ENCODE measurements at places on chromosomes 11 and 22.

GRCh38 chr11:133943950-133944698, 12.6 kb downstream of the IGSF9B start:
- DNase-seq, result no peak

GRCh38 chr11:127925475-127925874, 661.9 kb downstream of the ETS1 start:
- DNase-seq, result no peak

DNA sequence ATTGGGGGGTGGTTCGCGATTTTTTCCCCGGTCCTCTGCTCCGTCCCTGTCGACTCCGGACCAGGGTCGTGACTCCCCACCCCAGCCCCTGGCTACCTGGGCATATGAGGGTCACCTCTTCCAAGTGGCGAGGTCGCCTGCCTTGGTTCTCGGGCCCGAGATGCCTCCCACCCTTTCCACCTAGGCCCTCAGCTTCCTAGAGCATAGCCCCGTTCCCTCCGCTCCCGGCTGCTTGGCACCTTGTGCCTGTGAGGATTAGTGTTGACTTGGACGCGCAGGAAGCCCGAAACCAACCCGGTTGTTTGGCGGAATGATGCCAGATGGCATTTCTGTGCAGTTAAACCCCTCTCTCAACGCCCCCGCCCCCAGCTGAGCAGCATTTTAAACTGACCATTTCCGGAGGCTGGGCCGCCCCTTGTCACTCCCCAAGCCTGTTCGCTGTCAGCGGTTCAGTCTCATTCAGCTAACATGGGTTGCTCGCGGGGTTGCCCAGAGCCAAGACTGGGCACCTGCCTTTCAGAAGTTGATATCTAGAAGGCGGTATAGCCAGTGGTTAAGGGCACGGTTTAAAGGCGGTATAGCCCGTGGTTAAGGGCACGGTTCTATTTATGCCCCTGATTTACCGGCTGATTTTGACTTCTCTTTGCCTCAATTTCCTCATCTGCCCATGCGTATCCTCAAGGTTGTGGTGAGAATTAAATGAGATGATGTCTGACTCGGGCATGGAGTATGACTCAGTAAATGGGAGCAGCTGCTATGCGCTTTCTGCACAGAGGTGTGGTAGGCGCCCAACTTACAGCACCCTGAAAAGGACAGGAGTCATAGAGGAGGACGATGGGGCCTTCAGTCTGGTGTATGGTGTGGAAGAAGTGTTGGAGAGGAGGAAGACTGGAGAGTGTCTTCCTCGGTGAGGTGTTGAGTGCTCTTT, 639 bp downstream of the INCENP start:
- DNase-seq, result no peak

DNA sequence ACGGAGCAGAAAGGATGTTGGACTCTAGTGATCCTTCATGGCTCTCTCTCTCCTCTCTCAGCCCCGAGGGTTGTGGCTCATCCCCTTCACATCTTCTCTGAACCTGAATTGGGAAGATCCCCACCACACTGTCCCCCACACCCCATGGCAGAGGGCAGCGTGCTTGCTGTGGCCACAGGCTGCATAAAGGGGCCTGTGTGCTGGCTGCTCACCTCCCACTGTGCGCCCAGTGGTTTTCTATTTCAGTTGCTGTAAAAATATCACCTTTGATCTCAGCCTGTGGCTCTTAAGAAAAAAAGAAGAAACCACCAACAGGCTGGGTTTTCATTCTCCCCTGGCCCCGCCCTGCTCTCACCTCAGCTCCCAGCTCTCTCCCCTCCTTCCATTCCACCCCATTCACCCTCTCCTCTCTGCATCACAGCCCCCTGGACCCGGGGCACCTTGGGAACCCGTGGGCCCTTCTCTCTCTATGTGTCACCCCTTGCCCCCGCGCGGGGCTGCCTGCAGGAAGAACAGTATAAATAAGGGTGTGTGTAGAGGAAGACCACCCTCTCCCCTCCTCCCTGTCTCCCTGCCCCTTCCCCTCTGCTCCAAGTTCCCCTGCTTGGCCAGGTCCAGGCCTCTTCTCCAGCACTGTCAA, 25.8 kb upstream of the WNT11 start:
- DNase-seq, result no peak

DNA sequence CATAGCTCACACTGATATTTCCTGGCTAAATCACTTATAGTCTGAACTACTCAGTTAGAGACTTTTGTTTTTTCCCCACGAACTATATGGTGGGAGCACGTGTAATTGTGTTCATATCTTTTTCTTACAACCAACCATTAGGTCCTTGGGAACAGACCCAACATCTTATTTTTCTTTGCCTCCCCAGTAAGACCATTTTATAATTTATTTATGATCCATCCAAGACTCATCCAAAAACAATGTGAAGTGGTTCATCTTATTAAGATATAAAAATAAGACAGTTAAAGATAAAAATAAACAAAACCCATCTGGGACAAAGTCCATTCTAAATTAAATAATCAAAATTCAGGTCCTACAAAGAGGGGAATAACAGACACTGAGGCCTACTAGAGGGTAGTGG, 90.8 kb downstream of the FAM168A start:
- DNase-seq, result no peak

DNA sequence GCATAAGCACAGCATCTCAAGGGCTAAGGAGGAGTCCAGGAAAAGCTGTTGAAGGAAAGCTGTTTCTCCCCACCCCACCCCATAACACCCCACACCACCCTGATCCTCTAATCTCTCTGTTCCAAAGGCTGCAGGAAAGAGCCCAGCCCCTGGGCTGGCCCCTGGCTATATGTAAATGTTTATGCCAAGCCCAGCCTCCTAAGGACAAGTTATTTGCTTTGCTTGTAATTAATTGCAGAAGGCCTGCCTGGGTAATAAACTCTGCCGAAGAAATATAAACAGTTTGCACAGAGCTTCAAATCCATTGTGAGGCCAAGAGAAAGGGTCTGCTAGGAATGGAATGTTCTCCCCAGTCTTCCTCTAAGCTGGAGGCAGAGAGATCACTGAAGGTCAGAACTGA, 21.2 kb downstream of the ARRB1 start:
- no peak for DNase-seq

DNA sequence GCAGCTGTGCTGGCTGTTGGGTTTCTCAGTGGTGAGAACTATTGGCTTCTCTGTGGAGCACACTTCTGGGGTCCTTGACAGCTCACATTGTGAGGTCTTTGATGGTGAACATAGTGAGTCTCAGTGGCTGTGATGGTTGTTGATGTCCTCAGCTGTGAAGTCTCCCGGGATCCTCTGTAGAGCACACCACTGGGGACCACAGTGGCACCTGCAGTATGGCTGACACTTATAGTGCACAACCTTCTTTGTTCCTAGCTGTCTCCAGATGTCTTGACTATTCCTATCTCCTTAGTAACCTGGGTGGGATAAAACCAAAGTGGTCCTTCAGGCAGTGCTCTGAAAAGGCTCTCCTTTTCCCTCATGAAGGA, 34.3 kb upstream of the CHORDC1 start:
- no peak for DNase-seq

GRCh38 chr11:353179-353873, 16.0 kb upstream of the B4GALNT4 start:
- no peak for DNase-seq

GRCh38 chr11:2585566-2586086, 114.2 kb downstream of the KCNQ1OT1 start:
- no peak for DNase-seq

DNA sequence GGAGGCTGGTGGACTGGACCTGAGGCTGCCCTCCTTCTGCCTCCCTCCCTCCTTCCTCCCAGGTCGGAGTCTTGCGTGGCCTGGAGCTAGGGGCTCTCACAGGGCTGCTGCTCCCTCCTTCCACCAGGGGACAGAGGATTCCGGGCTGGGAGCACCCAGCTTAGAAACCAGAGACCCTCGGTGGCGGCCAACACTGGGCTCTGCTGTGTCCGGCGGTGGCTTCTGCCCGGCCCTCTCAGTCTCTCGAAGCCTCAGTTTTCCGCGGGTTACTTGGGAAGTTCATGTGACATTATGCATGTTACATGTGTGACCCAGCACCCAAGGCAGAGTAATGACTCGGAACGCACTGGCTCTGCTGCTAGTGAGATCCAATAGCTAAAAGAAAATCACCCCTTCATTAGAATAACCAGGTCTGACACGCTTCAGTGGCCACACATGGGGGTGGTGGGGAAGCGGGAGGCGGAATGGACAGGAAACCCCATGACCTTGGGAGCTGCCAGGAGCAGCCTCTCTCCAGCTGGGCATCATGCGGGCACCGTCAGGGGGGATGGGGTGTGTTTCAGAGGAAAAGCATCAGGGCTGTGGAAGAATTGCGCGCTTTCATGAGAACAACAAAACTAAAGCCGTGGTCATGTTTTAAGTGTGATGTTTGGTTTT, 5.9 kb upstream of the MRGPRG start:
- no peak for DNase-seq

GRCh38 chr11:117821431-117821830, 3.1 kb downstream of the FXYD2 start:
- no peak for DNase-seq

GRCh38 chr22:20109411-20110358, 6.2 kb upstream of the RANBP1 start:
- no peak for DNase-seq

GRCh38 chr11:83284501-83285150, 1.5 kb downstream of the CCDC90B start:
- DNase-seq, result no peak

DNA sequence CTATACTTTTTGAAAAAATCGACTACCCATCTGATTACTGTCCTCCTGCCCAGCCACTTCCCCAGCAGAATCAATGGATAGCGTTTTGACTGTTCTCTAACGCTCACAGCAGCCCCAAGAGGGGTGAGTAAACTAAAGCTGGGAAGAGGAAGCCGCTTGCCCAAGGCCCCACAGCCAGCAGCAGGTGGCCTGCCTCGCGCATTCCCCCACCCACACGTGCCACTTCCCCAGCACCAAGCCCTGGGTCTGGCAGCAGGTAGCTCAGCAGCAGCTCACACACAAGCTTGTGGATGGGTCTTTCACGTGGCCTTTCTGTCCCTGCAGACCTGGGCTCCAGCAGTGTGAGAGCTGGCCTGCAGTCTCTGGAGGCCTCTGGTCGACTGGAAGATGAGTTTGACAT, 34.3 kb downstream of the TOM1 start:
- no peak for DNase-seq

DNA sequence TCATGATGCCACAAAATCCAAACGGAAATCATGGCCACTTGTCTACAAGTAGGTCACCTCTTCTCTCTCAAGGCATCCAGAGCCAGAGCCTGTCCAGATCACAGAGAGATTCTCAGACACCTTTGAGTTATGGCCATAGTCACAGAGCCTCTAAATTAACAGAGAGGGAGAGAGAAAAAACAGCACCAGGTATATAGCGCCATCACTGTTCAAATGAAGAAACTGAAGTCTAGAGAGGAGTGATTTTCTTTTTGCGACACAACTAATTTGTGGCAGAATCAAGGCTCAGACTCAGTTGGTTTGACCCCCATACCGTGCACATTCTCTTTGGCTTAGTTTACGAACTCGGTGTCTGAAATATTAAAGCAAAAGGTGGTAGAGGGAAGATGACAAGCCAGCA, 512.9 kb downstream of the NTM start:
- DNase-seq, result no peak

DNA sequence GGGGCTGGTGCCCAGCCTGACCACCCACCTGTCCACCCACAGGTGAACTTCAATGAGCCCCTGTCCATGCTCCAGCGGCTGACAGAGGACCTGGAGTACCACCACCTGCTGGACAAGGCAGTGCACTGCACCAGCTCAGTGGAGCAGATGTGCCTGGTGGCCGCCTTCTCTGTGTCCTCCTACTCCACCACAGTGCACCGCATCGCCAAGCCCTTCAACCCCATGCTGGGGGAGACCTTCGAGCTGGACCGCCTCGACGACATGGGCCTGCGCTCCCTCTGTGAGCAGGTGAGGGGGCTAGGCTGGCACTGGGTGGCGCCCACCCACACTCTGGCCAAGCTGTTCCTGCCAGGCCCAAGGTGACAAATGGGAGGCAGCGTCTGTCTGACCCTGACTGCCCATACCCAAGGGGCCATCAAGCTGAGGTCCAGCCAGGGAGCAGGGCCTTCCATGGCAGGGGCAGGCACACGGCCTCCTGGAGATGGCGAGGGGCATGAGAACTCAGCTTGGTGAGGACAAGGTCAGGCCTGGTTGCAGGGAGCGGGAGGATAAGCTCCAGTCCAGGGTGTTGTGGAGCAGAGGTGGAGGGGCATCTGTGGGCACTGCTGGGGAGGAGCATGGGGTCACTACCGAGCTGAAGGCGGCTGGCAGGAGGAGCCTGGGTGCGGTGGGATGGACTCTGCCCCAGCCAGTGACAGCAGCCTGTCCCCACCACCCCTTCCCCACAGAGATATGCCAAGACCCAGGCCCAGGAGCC, 77.7 kb downstream of the MORC2 start:
- no peak for DNase-seq

DNA sequence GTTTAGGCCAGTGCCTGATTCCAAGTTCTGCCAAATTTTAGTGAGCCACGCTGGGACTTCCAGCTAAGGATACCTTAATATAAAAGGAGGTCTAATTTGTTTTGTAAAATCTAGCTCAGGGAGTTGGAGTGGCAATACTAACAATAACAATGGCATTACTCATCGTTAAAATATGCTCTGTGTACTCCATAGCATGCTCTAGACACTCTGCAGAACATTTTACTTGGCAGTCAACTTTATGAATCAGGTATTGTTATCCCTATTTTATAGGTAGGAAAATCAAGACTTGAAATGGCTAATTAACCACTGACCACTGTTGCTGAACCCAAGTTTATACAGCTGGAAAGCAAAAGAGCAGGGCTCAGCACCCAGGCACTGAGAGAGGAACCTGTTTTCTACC, 485.0 kb upstream of the KIRREL3 start:
- DNase-seq, result no peak

DNA sequence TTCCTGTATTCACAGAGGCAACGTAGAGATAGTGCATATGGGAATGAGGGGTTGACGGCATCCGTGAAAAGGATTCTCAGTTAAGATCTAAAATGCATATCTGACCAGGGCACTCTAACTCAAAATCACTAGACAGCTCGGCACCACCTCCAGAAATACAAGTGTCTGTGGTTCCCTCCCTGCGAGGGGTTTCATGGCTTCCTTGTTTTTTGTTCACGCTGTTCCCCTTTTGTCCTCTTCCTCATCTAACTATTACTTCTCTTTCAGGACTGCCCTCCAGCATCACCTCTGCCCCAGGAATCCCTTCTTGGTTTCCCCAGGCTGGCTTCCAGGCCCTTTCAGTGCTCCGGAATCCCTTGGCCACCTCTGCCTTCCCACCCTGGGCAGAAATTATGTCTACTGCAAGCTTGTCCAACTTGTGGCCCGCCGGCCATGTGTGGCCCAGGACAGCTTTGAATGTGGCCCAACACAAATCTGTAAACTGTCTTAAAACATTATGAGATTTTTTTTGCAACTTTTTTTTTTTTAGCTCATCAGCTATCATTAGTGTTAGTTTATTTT, 159.9 kb downstream of the FBXO7 start:
- DNase-seq, result no peak

GRCh38 chr11:36672815-36673450, 74.9 kb upstream of the RAG2 start:
- no peak for DNase-seq

GRCh38 chr22:39297490-39298240, 21.8 kb downstream of the RPL3 start:
- no peak for DNase-seq

- DNase-seq, result no peak
These were observed 131.0 kb downstream of the SLC1A2 start for GRCh38 chr11:35288309-35288708.

GRCh38 chr11:14413307-14414069, 54.5 kb upstream of the RRAS2 start:
- DNase-seq, result no peak
